NCI-H2107 (cell line): ENCODE measurements at places on chromosomes 11 and 22.

- DNase-seq = no peak
These were observed 27.5 kb downstream of the MOV10L1 start for GRCh38 chr22:50117168-50117762.

- no peak for DNase-seq
These were observed 32.6 kb upstream of the PRDM11 start for GRCh38 chr11:45113807-45114206.

- DNase-seq = no peak
These were observed 20.1 kb downstream of the SUN2 start for GRCh38 chr22:38735465-38736256.

DNA sequence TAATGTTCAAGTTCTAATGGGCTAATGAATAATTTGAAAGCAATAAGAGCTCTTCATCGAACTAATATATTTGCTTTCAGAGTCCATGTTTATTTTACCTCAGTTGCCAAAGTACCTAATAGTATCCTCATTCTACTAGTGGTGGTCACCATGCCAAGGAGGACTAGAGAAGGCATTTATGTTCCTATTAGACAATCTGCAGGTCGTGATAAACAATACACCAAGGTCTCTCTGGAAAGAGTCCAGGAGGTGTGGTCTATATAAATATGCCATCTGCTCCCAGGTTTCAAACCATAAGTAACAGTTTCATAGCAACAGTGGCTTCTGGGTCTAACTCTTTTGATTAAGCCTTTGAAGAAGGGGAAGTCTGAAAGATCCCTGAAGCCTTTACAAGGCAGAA lies 42.9 kb downstream of the ARFGAP3 start:
- DNase-seq = no peak

- DNase-seq = no peak
These were observed 27.1 kb downstream of the APLP2 start for GRCh38 chr11:130096823-130097222.

DNA sequence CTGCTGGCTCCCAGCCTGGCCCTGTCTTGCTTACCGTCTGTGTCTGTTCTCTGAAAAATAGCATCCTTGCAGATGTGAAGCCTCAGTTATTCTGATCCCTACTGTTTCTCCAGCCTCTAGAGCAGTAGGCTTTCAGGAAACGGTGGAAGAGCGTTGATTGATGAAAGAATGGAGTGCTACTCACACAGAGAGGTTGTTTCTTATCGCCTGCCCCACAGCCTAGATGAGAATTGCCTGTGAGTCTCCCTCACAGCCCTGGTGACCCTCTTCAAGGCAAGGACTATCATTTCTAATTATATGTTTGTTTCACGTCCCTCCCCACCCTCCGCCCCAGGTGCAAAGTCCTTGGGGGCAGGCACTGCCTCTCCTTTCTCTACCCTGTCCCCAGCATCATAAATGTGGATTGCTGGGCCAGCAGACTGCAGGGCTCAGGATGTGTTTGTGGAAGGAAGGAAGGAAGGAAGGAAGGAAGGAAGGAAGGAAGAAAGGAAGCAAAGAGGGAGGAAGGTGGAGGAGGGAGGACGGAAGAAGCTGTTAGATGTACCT lies 575.3 kb upstream of the B3GAT1 start:
- no peak for DNase-seq

DNA sequence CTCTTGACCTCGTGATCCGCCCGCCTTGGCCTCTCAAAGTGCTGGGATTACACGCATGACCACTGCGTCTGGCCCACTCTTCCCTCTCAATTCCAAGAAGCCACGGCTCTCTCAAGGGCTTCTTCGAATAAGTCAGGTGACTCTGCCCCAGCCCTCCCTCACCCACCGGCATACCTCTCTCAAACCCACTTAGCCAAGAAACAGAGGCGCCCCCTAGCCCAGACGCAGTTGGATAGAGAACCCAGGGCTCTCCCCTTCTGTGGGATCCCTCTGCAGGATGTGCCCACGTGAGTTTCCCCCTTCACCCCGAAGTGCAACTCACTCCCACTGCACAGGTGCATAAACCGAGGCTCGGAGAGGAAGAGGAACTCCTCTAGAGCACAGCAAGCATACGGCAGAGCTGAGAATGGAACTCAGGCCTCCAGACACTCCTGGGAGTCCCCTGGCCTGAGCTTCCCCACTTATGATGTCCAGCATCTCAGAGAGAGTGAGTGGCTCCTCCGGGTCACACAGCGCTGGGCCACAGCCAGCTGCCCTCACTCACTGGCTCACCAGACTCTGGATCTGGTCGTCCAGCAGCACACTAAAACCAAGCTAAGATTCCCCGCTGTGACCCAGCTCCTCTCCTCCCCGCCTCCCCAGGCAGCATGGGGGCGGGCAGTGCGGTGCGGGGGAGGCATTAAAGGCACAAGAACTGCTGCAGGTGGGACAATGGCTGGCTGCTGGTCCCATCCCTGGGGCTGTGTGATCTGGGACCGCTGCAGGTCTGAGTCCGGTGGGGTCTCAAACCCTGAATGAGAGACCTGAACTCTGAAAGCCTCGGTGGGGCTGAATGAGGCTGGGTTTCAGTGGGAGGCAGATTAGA lies 16.8 kb upstream of the RGL4 start:
- DNase-seq = no peak

- no peak for DNase-seq
These were observed 33.4 kb upstream of the PISD start for GRCh38 chr22:31695423-31695822.

- DNase-seq = no peak
These were observed 107.8 kb downstream of the FAR1 start for GRCh38 chr11:13776134-13776815.

- DNase-seq = no peak
These were observed 45.9 kb upstream of the CTSC start for GRCh38 chr11:88383447-88383846.

- no peak for DNase-seq
These were observed 33.1 kb upstream of the CARS1 start for GRCh38 chr11:3090096-3090901.

DNA sequence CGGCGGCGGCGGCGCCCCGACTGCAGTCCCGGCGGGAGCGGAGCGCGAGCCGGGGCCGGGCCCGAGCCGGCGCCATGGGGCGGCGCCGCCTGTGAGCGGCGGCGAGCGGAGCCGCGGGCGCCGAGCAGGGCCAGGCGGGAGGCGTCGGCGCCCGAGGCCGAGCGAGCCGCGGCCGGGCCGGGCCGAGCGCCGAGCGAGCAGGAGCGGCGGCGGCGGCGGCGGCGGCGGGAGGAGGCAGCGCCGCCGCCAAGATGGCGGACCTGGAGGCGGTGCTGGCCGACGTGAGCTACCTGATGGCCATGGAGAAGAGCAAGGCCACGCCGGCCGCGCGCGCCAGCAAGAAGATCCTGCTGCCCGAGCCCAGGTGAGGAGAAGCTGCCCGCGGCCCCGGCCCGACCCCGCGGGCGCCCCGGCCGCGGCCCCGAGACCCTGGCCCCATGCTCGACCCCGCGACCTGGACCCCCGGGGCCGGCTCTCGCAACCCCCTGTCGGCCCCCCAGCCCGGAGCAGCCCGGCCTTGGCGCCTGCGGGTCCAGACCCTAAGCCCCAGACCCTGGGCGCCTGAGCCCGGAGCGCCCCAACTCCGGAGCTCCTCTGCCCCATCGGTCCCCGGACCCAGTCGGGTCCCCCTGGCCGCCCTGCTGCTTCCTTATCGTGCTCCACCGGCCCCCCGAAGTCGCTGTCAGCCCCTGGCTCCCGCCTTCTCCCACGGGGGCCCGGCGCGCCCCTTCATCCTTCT lies at the start of gene GRK2:
Gene GRK2, plus strand, starts transcription at position 25 of the 739 bp plus-strand sequence. Its CDS starts 227 bp downstream, at position 252.
- DNase-seq = no peak

GRCh38 chr11:6472934-6473333 lies 807 bp downstream of the TRIM3 start:
- no peak for DNase-seq

- DNase-seq = peak; percentile 89
These were observed 127.6 kb upstream of the PARVA start for GRCh38 chr11:12249590-12250260.

DNA sequence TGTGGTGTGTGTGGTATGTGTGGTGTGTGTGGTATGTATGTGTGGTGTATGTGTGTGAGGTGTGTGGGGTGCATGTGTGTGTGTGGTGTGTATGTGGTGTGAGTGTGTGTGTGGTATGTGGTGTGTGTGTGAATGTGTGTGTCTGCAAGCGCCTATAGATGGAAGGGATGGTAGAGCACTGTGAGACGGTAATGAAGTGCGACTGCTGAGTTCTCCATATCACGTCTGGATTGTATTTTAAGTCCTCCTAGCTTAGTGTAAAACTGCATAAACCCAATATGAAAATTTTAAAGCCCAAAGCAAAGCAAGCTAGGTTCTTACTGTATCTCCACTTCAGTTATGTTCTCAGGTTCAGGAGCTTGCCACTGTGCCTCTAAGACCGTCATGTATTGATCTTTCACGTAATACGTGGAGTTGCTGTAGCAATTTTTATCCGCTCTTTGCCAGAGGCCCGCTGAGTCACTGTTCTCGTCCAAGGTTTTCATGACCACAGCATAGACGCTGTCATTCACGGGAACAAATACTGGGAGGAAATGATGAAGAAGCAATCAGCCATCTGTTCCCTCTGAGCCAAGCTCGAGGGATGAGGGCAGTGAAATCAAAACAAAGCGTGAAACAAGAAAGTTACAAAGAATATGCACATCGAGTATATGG lies 5.5 kb downstream of the PLET1 start:
- DNase-seq = no peak

DNA sequence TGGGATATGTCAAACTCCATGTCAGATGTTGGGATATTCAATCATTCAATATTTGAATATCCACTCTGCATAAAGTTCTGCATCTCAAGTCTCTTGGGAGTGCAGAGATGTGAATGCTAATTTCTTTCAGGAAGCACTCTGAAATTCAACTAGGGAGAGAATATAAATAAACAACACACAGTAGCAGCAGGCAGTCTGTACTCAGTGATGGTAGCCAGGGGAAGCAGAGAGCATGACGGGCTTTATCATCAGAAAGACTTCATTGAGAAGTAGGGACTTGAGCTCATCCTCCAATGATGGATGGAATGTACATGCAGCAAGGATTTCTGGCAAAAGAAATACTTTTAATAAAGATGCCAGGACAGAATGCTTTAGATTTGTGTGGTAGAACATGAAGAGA lies 9.8 kb upstream of the TEAD1 start:
- DNase-seq = no peak

DNA sequence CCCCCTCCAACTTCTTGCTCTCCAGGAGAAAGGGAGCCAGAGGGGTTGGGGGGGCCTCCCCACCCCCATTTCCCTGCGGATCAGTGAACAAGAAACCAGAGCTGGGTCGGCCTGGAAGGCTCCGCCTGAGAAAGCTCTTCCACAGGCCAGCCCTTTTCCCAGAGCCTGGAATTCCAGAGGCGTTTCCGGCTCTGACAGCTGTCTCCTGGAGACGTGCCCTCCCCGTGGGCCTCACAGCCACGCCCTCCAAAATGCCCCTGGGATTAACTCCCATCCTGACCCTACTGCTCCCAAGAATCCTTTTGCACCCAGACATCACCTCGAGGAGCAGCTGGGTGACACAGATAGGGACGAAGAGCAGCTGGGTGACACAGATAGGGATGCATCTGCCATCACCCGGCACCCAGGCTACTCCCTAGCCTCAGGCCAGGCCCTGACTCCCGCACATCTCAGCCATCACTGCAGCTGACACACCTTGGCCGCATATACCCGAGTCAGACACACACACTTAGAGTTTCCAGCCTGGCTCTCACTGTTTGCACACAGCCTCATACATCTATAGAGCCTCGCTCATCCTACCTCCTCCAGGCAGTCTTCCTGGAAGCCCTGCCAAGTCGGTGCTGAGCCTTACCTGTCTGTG lies 7.6 kb upstream of the CDC42EP1 start:
- DNase-seq = no peak

DNA sequence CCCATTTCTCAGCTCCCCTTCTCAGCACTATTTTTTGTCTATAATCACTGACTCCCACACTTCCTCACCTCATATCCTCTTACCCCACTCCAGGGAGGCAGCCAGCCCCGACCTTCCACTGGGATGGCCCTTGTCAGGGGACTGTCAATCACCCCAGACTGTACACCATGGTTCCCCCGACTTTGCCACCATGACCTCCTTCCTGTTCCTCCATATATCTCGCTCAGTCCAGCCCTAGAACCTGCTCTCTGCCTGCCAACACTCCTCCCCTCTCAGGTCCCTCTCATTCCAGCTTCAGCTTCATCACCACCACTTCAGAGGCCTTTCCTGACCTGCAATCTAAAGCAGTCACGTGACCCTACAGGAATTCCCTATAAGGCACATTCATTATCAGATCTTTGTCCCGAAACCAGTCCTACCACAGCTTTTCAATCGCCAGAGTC lies 16.5 kb downstream of the PRPF19 start:
- DNase-seq = no peak

DNA sequence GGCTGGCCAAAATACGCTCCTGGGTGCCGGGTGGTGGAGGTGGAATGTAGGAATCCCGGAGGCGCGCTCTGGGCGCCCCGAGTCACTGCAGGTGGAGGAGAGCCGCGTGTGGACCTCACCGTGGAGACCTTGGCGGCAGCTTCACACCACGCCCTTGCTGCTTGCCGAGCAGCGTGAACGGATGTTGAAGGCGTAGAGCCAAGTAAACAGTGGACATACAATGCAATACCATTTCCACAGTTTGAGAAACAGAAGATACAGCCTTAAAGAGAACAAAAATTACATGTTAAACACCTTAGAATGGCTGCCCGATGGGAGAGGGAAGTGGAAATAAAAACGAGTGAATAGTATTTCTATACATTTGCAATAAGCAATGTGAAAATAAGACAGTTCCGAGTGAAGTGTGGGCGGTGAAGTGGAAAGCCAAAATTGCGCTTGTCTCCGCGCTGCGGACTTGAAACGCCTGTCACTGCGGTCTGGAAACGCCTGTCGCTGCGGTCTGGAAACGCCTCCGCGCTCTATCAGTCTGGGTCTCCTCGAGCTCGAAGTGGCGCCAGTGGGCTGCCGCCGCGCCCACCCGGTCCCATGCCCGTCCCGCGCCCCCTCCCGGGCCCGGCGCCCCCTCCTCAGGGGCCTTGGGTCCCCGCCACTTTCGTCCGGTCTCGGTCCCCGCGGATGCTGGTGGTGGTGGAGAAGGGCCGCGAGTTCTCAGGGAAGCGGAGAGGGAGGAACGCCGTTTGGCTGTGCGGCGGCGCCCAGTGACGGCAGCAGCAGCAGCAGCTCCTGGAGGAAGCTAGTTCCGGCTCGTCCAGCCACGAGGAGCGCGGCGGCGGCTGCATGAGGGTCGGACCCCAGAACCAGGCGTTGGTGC lies 1.6 kb downstream of the NCR3LG1 start:
- DNase-seq = peak; percentile 36
